GM10248 (cell line): ENCODE measurements at places on chromosomes 12 and 14.
A peak's percentile ranks its signal among the peaks of the same experiment; 100 is the strongest.

GRCh38 chr12:59432057-59432456 is 163.8 kb upstream of the SLC16A7 start:
- no peak for DNase-seq

GRCh38 chr14:60089221-60089620 is 2.5 kb upstream of the PCNX4 start:
- DNase-seq, result no peak

DNA sequence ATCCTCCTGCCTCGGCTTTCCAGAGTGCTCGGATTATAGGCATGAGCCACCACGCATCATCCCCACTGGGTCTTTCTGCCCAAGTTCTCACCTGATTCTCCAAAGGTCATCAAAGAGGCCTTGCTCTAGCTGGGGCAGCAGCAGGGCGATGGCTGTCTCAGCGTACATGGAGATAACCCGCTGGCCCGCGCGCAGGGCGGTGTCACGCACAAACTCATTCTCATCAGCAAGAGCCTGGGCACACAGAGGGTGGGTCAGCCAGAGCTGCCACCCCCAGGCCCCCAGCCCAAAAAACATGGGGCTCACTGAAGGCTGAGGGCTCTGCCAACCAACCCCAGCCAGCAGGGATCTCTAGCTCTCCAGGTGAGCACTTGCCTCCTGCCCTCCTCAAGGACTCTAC is 27.7 kb upstream of the RAB35 start:
- no peak for DNase-seq

GRCh38 chr12:118145113-118145797 is 9.3 kb downstream of the PEBP1 start:
- DNase-seq, result peak; percentile 54

DNA sequence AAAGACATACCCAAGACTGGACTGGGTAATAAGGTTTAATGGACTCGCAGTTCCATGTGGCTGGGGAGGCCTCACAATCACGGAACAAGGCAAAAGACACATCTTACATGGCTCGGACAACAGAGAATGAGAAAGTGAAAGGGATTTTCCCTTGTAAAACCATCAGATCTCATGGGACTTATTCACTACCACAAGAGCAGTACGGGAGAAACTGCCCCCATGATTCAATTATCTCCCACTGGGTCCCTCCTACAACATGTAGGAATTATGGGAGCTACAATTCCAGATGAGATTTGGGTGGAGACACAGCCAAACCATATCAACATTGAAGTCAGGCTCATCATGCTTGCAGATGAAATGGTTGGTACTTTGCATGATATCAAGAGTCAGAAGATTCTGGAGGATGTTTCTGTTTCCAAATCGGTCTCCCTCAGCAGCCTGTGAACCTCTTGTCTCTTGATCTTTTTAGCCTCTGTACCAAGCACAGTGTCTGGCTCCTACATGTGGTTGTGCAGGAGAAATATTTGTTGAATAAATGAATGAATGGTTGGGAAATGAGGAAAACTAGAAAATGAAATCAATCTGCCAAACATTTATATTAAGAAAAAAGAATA is 98.6 kb downstream of the VRK1 start:
- peak; percentile 36 for DNase-seq

DNA sequence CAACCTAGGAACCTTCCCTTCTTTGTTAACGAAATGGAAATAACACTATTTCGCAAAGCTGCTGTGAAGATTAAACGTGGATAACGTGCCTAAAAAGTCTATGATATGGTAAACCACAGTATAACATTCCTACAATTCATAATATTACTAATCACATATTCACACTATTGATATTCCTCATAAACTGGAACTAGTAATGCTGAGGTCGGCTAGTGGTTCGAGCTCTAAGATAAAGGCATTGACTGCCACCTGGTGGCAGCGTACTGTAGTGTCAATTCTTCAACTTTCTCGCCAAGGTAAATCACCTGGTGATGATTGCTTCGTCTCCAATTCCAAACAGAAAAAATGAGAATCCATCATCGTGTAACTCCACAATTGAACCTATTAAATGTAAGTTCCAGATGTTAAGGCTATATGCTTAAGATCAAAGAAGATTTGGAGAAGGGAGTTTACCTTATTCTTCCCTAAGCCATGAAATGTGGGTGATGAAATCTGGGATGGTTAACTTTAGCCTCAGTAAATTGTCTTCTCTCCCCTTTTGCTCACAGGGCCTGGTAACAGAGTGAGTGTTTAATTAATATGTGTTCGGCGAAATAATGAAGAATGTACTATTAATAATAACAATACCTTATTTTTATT is 197.5 kb upstream of the TMEM132C start:
- peak; percentile 34 for DNase-seq
